ENCODE measurements at places on chromosomes 2 and 18. TPM values are rescaled to one million over a fixed set of nuclear protein-coding genes. Genes with fewer than 3 reads are reported as not detected.

FBXO15 gene
- 1.2 TPM for total RNA-seq

ANO7 gene
- total RNA-seq = 0.83 TPM

UGT1A8 gene
- total RNA-seq = not detected

CELF4 gene
- total RNA-seq = not detected

ZNF516 gene
- total RNA-seq = 29.1 TPM

ZSWIM2 gene
- total RNA-seq = not detected

FSHR gene
- total RNA-seq = not detected

IL1RN gene
- 0.17 TPM for total RNA-seq

ANKRD30B gene
- total RNA-seq = 0.50 TPM

ZEB2 gene
- 79.4 TPM for total RNA-seq

ALMS1 gene
- total RNA-seq = 17.0 TPM

STON1 gene
- 14.4 TPM for total RNA-seq

ARHGEF4 gene
- 1.3 TPM for total RNA-seq

HOXD4 gene
- not detected for total RNA-seq

CFAP53 gene
- 0.83 TPM for total RNA-seq

HOXD13 gene
- total RNA-seq = not detected

PXDN gene
- total RNA-seq = 144 TPM

RNASEH1 gene
- total RNA-seq = 28.3 TPM

GKN1 gene
- not detected for total RNA-seq

CHAC2 gene
- 0.83 TPM for total RNA-seq

RAX gene
- total RNA-seq = not detected

POTEJ gene
- total RNA-seq = not detected

HOXD11 gene
- total RNA-seq = not detected

IL37 gene
- not detected for total RNA-seq

FAM110C gene
- not detected for total RNA-seq

RTP5 gene
- total RNA-seq = not detected

PRR30 gene
- total RNA-seq = not detected

KLHL30 gene
- 0.66 TPM for total RNA-seq

Data from smooth muscle cell of trachea (primary cell).